Amygdala (tissue), 56 donors: ENCODE measurements at places on chromosomes 13 and 19.

GRCh38 chr13:20121159-20121525, 39.7 kb downstream of the GJA3 start:
- no peak for DNase-seq

- DNase-seq: no peak
Observed at GRCh38 chr13:86831084-86831483, 840.1 kb upstream of the SLITRK5 start.

GRCh38 chr13:97295283-97296182, 73.4 kb downstream of the MBNL2 start:
- no peak for DNase-seq

GRCh38 chr13:113418722-113419049, 34.6 kb downstream of the ADPRHL1 start:
- DNase-seq: no peak
